ENCODE measurements at places on chromosomes 1 and 21.

DNA sequence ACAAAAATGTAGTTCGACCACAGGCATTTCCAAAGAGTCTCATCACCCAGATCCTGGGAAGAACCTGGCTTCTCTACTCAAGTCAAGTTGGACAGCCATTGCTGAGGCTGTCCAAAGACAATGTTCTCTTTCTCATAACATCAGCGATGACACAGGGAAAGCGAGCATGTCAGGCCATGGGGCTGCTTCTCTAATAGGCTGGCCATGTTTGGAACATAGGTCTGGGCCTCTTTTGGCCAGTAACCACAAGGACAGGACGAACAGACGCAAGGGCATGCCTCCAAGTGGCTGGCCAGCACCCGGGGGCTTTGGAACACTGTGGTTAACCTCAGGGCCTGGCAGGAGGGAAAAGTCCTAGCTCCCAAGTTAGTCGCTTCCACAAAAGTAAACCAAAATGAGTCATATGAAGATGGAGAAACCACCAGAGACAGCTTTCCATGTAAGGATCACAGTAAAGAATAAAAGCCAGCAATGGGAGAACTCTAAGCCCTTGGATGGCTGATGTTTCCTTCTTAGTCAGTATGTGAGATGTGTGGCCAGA lies 80.6 kb upstream of the SLC44A3 start:
- no peak for DNase-seq

DNA sequence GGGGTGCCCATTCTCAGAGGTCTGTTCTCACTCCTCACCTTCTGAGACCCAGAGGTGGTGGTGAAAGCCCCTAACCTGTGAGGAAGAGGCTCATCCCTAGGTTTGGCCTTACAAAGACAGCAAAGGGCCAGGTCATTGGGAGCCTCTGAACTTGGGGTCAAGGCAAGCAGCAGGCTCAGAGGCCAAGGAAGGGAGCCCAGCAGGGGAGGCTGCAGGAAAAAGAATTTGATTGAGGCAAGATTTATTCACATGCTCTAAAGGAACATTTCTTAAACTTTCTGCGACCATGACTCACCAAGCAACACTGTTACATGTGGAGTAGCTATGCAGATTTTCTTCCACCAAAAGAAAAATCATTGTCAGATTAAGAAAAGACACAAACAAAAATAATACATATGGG lies 132.5 kb upstream of the SYT6 start:
- no peak for DNase-seq

DNA sequence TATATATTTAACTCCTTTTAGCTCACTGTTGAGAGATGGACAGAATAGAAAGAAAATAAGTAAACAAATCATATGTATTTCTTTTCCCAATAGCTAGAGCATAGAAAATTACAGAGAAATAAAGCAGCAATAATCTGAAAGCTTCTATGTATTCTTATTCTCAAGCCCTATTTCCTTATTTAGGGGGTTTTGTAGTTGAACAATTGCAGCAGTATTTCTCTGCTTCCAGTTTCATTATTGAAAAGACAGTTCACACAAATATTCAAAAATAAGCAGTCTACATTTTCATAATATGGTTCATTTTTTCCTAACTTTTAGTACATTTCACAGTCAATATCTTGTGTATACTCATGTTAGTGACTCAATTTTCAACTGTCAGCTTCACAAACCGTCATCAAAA lies 638.2 kb downstream of the MRPL39 start:
- DNase-seq: no peak

- DNase-seq: no peak
These were observed 26.8 kb upstream of the ABCB10 start for GRCh38 chr1:229585338-229585737.

- peak; percentile 45 for DNase-seq
These were observed 19.9 kb upstream of the NEK2 start for GRCh38 chr1:211695135-211695816.

DNA sequence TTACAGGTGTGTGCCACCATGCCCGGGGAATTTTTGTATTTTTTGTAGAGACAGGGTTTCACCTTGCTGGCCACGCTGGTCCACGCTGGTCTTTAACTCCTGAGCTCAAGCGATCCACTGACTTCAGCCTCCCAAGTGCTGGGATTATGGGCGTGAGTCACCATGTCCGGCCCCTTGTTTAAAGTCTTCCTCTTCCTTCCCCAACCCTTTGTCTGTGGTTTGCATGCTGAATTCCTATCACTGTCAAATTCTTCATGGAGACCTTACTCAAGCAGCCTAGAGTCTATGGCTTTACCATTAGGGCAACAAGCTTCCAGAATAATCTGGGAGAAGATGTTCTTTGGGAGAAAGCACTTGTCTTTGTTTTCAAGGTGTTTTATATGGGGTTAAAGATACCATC lies 34.7 kb downstream of the B3GALT5 start:
- no peak for DNase-seq

DNA sequence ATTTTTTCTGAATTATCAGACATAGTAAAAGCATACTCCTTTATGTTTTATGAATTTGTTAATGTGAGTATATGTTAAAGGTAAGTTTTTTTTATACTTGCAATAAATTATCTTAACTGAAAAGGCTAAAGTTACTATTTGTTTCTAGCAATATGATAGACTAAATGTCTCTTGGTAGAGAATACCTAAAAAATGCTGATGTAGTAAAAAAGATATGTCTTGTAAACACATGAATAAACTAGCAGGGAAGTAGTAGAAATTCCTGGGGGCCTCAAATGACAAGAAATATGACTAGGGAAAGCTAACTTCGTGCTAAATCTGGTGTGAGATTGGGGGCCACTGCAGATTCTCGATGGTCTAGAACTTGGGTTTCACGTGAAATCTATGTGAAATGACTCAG lies 188.1 kb upstream of the CACNA1E start:
- no peak for DNase-seq

DNA sequence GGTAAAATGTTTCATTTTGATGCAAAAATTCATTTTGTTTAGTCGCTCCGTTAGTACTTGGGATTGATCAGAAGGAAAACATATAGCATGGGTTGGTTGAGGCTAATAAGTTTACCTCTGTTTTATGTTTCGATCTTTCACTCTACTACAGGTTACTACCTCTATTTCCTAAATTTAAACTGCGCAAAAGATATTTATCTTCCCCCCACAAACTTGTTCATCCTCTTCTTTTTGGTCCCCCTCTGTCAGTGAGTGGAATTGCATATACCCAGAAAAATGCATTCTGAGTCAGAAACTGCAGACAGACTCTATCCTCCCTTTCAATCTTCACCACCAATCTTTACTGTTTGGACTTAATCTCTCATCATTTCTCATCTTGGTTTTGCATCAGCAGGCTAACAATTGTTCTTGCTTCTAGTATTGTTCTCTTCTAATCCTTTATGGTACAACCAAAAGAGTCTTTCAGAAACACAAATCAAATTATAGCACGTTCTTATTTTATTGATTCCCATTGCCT lies 316.0 kb upstream of the ADGRL4 start:
- DNase-seq: no peak

GRCh38 chr1:25568090-25568833 lies 24.9 kb downstream of the LDLRAP1 start:
- DNase-seq: no peak

- peak; percentile 15 for DNase-seq
These were observed 57.0 kb upstream of the RGS7 start for GRCh38 chr1:241413974-241414373.

DNA sequence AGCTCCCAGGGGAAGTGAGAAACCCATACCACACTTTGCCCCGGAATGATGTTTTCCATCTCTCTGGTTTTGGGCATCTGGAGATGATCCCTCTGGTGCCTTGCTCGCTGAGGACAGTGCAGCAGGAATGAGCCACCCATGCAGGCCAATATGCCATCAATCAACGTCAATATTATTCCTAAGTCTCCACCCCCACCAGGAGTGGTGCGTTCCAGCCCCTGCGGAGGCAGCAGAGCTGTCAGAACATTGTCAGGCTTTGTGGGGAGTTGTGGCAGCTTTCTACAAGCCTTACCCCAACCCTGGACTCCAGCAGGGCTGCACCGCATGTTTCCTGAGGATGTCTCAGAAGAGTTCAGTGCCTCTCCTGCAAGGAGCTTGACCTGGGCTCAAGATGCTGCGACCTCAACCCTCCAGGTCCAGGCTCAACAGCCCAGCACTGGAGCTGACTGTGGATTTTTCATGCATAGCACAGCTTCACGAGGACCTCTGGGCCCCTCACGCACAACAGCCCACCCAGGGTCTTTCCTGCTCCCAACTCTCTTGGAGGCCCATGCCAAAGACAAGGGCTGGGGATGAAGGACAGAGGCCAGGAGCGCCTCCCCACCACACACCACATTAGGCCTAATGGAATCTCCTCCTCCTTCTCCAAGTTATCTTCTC lies 67.5 kb downstream of the PSMG1 start:
- DNase-seq: no peak

DNA sequence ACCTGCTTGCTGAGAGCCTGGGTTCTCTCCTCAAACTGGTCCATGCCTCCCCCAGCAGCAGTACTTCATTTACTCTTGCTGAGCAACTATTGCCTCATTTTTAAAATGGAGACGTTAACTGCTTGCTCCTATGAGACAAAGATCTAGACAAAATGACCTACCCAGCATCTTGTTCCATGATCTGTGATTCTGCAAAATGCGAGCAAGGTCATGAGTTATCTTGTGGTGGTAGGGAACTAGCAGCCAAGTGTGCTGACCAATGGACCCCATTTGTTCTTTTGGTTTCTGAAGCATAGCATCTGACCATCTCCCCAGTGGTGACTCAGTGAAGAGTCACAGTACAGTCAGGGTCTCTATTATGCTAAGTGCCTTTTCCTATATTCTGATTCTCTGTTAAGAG lies 40.4 kb downstream of the TBX15 start:
- DNase-seq: no peak

DNA sequence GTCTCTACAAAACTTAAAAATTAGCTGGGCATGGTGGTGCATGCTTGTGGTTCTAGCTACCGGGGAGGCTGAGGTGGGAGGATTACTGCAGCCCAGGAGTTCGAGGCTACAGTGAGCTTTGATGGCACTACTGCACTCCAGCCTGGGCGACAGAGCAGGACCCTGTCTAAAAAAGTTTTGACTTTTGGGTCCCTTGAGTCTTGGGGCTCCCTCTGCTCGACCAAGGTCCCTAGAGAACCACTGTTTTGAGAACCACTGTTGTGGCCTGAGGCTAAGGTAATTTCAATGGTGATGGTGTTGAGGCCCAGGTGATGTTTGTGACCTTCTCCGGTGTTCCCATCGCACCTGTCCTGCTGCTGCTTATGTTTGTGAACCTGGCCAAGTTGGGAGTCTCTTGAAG lies 3.1 kb upstream of the CAMTA1 start:
- no peak for DNase-seq

- no peak for DNase-seq
These were observed 46.2 kb upstream of the BTG3 start for GRCh38 chr21:17658931-17659330.

- no peak for DNase-seq
These were observed 411.9 kb upstream of the PKN2 start for GRCh38 chr1:88272216-88272615.

DNA sequence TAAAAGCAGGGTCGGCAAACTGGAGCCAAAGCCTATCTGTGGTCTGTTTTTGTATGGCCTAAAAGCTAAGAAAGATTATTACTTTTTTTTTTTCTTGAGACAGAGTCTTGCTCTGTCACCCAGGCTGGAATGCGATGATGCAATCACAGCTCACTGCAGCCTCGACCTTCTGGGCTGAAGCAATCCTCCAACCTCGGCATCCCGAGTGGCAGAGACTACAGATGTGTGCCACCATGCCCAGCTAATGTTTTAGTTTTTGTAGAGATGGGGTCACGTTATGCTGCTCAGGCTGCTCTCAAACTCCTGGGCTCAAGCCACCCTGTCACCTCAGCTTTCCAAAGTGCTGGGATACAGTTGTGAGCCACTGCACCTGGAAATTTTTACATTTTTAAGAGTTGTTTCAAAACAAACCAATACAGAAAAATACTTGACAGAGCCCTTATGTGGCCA lies 6.5 kb upstream of the GLRX2 start:
- DNase-seq: no peak

DNA sequence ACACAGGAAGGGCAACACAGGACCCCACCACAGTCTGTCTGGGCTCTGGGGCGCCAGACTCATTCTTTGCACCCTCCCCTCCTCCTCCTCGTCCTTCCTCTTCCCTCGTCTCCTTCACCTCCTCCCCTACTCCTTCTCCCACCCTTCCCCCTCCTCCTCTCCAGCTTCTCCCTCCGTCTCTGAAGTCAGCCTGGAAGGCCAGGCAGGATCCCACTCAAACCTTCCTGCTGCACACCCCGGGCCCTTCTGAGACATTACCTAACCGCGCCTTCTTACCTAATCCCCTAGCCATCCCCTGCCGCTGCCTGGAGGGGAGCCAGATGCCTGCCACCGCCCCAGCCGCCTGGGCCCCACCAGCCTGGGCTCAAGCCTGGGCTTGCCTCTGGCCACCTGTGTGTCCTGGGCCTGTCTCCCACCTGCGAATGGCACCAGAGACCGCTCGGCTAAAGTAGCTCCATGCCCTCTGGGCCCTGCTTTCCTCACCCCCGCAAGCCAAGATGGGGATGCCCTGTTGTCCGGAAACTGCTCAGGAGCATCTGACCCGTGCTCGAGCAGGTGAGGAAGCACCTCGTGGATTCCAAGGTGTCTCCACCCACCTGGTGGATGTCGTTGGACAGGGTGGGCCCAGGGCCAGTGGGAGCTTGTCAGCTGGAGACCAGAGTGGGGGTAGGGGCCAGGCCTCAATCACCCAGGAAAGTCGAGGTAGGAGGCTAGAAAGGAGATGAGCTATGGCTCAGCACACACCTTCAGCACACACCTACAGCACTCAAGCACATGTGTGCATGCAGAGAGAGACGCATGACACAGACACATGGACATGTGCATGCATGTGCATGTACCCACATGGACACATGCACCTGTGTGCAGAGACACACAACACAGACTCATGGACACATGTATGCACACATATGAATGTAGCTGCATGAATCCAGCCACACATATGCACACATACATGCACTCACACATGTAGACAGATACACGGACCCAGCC lies 31.9 kb downstream of the WNT9A start:
- peak; percentile 79 for DNase-seq

DNA sequence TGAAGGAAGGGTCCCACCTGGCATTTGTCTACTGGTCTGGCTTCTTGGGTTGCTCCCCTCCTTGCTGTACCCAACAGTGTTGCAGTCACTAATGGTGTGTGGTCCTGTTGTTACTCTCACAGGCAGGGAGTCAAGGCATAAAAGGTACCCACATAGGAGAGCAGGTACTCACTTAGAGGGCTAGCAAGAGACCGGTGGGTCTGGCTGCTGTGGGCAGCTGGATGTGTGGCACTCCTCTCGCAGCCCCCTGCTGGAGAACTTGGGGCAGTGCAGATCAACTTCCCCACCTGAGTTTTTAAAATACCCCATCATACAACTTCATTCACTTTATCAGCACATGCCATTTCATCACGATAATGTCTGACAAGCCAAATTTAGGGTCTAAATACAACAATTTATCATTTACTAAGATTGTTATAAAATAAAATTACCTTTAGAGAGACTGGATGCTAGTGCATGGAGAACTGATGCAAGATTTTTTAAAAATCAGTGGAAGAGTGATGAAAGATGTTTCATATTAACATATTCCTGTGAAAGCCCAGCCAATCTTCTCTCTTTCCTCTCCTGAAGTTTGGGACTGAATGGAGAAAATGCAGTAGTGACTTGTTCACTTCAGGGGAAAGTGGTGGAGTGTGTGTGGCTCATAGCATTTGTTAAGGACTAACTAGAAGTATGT lies 42.8 kb downstream of the ACP6 start:
- peak; percentile 75 for DNase-seq

All from NCI-H146 (cell line).